ENCODE measurements at places on chromosomes 5 and 9. TPM values are rescaled to one million over a fixed set of nuclear protein-coding genes. Genes with fewer than 3 reads are reported as not detected.

GRCh38 chr5:153659039-153659736, 168.7 kb downstream of the GRIA1 start:
- peak; percentile 56 for DNase-seq

DNA sequence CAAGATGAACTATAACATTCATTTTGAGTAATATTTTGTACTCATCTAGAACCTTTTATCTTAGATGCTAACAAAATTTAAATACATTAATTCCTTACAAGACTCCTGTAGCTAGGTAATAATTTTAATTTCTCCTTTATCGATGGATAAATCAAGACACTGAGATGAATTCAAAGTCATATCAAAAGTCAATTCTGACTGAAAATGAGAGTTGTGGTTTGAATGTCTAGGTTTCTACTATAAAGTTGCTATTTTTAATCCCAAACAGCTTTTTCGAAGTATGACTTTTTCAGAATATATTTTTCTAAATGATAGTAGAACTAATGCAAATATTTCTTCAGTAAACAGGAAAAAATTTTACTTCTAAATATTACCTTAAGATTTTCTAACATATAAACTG, 491.7 kb upstream of the FAM174A start:
- no peak for DNase-seq

ADGRD2 gene
- total RNA-seq = not detected

DNA sequence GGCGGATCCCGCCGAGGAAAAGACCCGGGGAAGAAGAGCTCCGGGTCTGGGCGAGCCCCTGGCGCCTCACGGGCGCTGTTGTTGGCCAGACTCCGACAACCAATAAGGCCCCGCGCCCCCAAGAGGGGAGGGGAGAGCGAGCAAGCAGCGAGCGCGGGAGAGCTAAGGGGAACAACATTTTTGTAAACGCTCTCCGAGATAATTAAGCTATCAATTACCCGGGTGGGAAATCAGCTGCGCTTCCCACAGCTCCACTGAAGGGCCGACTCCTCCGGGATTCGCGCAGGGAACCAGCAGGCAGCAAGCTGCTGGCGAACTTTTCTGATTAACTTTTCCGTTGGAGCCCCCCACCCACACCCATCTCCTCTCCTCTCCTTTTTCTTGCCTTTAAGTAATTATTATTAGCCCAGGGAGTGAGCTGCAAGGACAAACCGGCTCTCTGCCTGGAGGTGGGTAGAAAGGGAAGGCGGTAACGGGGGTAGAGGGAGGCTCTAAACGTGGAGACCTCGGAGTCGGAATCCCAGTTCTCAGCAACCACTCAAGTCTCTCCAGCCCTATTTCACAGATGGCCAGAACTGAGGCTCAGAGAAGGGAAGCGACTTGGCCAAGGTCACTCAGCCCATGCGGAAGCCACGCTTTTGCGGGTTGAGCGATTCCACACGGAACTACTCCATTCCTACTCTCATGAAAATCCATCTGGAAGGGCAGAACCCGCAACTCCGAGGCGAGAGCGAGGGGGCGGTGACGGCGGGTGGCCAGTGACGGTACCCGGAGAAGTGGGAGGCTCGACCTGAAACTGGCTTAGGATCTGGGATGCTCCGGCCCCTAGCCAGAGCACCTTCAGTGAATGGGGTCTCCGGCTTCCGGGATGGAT, 1.3 kb downstream of the ASTN2 start:
- DNase-seq = peak; percentile 66

DNA sequence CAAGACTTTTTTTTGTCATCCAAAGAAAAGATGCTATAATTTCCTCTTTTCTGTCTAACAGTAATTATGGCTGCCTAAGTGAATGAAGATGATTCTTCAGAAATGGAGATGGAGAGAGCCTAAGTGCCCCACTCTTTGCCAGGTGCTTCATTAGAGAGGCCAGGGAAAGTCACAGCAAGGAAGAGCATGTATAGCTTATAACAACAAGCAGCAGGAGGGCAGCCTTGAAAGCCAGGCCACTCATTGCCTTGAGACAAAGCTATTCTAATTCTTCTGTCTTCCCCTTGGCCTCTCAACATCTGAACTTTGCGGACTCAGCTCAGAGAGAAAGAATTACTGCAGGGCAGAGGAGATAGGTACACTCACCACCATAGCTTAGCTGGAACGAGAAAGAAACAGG, 112.0 kb upstream of the ZNF366 start:
- DNase-seq = no peak

- DNase-seq = no peak
Measured at GRCh38 chr5:158521995-158522394, 577.7 kb downstream of the EBF1 start.

DNA sequence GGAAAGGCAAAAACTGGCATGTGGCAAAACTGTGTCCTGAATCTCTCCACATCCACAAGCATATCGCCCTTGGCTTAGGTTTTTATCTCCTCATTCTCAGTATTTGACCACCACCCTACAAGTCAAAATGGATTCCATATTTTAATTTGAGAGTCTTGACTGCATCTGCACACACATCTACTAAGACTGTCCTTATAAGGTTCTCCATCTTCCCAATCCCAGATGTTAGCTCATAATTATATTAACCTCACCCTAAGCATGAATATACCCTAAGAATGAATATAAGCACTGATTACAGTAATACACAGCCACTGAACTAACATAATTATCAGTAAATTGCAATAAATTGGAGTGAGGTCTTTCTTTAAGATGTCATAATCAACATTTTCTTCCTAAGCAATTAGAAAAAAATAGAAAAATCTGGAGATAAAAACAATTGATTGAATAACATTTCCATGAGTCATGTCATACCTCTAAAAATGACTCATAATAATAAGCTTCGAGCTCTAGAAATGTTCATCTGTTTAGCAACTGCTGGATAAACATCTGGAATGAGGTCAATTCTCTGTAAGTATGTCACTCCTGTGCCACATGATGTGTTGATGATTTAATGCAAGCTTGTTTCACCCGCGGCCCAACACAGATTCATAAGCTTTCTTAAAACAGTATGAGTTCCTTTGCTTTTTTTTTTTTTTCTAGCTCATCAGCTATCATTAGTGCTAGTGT, 39.9 kb upstream of the PAM start:
- DNase-seq = no peak

ORM2 gene
- not detected for total RNA-seq
